NCI-H1694 (cell line): ENCODE measurements at places on chromosomes 1 and 21.

DNA sequence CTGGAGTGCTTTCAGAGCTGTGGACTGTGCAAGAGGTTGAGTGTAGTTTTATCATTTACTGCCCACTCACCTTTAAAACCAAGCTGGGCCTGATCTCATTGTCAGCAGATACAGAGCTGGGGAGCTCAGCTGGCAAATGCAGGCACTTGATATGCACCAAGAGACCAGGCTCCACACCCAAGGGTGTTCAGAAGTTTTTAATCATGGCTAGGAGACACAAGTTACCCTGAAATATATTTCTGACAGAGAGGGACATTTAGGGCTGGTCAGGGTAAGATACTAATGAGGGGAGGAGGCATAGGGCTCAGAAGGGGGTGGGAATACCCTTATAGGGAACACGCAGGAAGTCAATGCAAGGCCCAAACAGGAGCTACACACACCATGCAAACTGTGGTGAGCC, 153.7 kb downstream of the ELAVL4 start:
- no peak for DNase-seq

DNA sequence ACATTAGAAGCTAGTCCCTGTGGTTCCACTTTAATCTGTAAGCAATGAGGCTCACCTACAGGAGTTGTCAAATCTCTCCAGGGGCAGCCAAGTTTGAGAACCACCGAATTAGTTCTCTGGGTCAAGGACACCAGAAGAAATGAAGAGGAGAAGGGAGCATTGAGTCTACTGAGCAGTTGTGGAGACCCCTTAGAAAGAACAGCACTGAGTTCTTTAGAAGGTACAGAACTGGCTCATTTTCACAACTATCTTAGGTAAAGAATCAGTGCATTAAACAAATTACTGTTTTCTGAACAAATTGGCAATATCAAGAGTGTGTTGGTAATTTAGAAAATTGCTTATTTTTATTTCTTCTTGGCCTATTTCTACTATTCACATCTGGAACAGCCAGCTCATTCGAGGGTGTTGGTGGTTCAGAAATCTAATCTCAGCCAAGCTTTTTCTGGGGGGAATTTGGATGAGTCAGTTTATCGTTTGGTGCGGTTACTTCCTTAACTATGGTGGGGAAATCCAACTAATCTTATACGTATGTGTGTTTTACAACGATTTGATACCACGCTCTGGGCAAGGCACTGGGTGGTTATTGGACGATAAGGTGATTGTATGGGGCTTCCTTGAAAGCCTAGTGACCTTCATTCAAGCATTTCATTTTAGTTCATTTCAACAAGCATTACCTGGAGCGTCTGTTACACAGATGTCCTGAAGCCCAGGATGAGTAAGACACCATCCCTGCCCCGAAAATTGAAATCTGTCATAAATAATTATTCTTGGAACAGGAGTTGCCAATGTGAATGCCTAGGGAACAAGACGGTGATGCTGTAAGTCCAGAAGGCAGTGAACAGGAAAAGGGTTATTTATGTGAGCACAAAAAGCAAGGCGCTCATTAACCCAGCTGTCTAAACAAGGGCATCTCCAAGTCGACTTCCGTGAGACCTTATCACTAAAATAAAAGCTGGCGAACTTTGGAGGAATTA, 52.0 kb upstream of the TMPRSS2 start:
- DNase-seq = no peak

DNA sequence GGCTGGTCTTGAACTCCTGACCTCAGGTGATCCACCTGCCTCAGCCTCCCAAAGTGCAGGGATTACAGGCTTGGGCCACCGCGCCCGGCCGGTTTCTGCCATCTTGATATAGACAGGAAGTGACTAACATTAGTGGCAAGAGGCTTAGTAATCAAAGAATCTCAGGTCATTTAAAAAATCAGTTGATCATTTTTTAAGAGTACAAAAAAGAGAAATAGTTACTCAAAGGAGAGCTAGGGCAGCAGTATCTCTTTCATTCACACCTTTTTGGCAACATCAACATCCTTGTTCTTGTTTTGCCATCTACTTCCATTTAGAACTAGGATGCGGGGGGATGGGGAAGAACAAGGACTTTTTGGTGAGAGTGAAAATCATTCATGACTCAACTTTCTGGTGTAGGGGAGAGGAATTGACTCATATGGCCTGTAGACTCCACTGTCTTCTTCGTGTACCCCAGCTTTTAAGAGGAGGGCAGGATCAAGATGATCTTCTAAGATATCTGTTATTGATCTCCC, 8.8 kb downstream of the FCRLB start:
- DNase-seq = no peak

- no peak for DNase-seq
Measured at GRCh38 chr1:101207891-101208290, 28.9 kb upstream of the S1PR1 start.

DNA sequence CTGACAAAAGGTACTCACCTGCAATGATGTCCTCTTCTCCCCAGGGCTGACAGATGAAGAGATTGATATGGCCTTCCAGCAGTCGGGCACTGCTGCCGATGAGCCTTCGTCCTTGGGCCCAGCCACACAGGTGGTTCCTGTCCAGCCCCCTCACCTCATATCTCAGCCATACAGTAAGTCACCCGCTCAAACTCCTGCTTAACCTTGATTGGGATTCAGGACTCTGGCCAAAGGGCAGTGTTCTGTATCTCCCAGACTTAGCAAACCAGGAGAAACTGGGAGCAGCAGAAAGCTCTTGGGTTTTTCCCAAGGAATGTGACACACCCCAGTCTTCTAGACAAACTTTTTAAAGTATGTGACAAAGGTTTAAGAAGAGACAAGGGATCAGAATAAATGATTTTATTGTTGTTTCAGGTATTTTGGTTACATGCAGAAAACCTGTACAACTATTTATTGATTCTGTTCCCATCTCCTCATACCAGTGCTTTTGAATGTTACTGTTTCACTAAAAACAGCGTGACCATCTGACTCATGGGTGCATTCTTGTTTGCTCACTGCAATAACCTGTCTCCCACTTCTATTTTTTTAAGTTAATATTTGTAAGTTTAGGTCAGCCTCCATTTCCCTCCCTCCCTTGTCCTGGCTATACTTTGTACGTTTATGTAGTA, 124.6 kb downstream of the PEX14 start:
- no peak for DNase-seq

- DNase-seq = no peak
Measured at GRCh38 chr1:213820362-213821149, 167.2 kb upstream of the PROX1 start.

- no peak for DNase-seq
Measured at GRCh38 chr1:208431721-208432120, 187.5 kb upstream of the PLXNA2 start.

- DNase-seq = no peak
Measured at GRCh38 chr1:101158424-101158823, 78.4 kb upstream of the S1PR1 start.

- DNase-seq = no peak
Measured at GRCh38 chr21:16117851-16118590, 388.2 kb downstream of the USP25 start.

DNA sequence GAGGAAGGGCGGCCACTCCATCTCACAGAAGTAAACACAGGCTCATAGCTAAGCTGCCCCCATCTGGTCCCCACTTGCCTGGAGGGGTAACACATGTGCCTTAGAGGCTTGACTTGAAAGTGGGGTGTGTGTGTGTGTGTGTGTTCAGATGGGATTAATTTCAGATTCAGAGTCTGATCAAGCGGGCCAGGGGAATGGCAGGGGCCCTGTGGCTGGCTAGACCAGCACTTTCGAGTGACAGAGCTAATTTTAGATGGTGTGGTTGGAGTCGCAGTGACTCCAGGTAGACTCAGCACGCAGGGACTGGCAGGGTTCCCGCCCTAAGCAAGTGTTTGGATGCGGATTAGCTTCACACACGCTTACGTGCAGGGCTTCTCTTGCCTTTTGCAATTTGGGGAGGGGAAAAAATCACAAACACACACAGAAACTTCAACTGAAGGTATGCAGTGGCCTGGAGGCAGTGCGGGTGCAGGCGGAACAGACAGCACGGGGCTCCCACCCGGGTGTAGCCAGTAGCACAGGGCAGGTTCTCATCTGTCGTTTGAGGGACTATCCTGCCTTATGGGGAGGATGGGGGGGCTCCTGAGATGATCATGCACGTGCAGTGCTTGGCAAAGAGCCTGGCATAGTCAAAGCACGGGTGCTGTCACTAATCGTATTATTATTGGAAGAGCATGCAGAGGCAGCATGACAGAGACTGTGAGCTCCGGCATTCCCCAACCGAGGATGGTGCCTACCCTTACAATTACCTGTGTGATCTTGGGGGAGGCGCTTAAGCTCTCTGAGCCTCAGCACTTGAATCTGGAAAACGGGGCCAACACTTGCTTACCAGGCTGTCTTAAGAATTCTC, 1.3 kb downstream of the EDN2 start:
- peak; percentile 22 for DNase-seq

DNA sequence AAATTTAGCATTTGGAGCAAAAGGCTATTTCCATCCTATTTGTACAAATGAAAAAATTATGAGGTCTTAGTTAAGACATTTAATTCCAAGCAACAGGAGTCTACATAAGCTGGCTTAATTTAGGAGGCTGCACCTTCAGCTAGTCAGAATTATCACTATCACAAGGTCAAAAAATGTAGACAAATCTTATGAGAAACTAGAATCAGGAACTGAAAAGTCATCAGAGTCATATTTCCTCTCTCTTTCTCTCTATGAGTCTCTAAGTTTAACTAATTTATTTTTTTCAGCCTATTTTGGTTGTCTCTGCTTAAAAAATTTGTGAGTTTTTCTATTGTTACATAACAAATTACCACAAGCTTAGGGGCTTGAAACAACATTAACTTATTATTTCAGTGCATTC, 807.1 kb upstream of the PRMT6 start:
- no peak for DNase-seq

GRCh38 chr1:216175714-216176113, 247.5 kb downstream of the USH2A start:
- DNase-seq = no peak

- no peak for DNase-seq
Measured at GRCh38 chr1:76210160-76210559, 135.6 kb downstream of the ST6GALNAC3 start.
